ENCODE measurements at places on chromosomes 5 and 9.

GRCh38 chr5:146540414-146540813 lies 24.4 kb upstream of the GPR151 start:
- no peak for DNase-seq

GRCh38 chr9:79939819-79940218 lies 368.1 kb downstream of the TLE4 start:
- DNase-seq = no peak

- no peak for DNase-seq
Measured at GRCh38 chr9:101130054-101130453, 101.5 kb downstream of the PLPPR1 start.

- DNase-seq = no peak
Measured at GRCh38 chr5:73204332-73204731, 31.3 kb downstream of the TMEM174 start.

DNA sequence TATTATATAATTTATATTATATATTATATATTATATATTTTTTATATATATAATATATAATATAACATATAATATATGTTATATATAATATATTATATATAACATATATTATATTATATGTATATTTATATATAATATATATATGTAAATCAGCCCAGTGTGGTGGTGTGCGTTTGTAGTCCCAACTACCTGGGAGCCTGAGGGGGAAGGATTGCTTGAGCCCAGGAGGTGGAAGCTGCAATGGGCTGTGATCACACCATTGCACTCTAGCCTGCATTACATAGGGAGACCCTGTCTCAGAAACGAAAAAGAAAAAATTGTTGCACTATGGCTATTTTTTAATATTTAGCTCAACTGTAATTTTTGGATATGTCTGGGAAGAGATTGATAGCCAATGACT lies 52.4 kb downstream of the NSD1 start:
- DNase-seq = no peak

DNA sequence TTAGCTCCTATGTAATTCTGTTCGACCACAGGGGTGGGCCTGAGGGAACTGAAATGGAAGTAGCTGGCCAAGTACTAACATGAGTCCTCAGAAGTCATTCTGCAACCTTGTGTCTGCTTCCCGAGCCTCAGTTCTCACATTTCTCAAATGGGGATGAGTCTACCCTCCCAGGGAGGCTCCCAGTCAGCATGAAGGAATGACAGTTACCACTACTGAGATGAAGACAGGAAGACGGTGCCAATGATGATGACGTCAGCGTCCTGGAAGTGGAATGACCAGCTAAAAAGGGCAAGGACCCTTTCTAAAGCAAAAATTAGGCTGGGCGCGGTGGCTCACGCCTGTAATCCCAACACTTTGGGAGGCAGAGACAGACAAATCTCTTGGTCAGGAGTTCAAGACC lies 6.8 kb downstream of the PIP5KL1 start:
- DNase-seq = no peak

GRCh38 chr9:75960551-75960950 lies 70.1 kb downstream of the PCSK5 start:
- no peak for DNase-seq

- DNase-seq = no peak
Measured at GRCh38 chr5:102835717-102836116, 80.6 kb downstream of the PAM start.

GRCh38 chr5:122693963-122694362 lies 80.9 kb upstream of the SNX2 start:
- DNase-seq = no peak

DNA sequence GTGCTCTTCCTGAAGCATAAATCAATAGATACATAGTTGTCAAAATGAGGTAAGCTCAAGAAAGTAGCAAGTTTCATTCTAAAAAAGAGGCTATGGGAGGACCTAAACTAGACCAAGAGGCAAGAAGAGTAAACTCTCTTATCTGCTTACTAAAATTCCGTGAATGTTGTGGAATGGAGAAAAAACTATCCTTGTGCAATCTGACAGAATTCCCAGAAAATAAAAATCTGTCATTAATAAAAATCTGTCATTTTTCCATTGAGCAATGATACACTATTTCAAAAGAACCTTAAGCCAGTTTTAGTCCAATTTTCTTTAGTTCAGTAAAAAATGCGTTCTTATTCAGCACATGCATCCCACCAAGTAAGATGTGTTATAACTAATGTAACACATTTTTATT lies 15.9 kb upstream of the FANCC start:
- no peak for DNase-seq

DNA sequence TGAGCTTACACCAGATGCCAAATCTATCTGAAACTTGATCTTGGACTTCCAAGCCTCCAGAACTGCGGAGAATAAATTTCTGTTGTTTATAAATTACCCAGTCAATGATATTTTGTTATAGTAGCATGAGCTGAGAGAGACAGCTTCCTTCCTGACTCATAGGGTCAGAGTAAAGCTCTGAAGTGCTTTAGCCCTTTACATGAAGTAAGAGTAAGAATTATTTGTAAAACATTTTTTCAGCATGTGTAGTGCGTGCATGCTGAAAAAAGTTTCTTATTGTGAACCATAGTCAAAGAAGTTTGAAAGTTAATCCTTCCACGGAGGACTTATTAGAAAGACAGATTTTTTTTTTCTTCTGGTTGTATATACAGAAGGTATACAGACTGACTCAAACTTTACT lies 172.4 kb downstream of the DMRT2 start:
- no peak for DNase-seq

DNA sequence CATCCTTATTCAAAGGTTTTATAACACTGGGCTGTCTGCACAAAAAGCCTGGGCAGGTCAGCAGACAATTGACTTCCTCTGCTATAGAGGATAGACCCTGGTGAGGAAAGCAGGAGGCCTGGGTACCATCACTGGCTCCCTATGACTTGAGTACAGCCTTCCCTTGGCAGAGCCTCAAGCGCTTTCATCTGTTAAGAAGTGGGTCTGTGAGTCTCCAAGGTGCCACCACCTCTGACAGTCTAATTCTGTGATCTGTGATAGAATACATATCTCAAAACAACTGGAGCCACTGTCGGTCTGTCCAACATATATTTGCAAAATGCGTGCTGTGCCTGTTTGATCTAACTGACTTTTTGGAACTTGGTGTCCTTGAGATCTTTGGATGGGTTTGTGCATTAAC lies 52.2 kb downstream of the C9orf152 start:
- DNase-seq = no peak

- no peak for DNase-seq
Measured at GRCh38 chr5:119406551-119407110, 45.7 kb upstream of the HSD17B4 start.

- DNase-seq = no peak
Measured at GRCh38 chr5:65825408-65826328, 100.7 kb upstream of the ERBIN start.

DNA sequence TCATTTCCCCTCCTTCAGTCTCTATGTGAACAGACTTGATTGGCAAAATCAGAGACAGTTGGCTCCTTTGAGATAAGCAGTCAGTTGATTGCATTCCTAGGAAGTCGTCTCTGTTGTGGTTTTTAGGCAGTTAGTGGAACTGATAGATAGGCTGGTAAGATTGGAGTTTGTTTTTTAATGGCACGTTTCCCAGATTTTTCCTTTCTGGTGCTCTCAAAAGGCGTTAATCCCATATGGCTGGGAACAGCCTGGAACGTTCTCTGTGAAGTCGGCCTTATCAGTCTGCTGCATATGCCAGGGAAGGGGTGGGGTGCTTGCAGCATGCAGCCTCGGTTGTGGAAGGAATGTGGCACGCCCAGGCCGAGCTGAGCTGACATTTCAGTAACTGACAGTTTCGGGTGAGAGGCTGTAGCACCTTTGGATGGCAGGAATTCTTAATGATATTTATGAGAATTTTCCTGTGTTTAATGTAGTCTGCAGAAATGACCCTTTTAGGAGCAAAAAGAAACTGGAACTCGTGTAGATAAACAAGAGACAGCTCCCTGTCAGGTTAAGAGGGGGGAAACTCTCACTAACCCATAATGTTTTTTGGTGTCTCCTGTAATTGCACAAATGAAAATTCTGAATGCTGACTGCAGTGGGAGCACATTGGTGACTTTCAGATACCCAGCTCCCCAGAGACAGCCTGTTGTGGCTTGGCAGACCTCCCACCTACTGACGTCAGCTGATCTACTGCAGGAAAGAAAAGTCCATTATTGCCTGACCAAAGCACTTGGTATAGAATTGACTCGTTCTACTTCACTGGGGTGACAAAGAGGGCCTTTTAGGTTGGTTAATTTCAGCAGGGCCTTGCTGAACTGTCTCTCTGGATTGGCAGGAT lies 6.3 kb downstream of the SPTAN1 start:
- peak; percentile 26 for DNase-seq

- no peak for DNase-seq
Measured at GRCh38 chr5:85453026-85453349, 1068.3 kb upstream of the EDIL3 start.

DNA sequence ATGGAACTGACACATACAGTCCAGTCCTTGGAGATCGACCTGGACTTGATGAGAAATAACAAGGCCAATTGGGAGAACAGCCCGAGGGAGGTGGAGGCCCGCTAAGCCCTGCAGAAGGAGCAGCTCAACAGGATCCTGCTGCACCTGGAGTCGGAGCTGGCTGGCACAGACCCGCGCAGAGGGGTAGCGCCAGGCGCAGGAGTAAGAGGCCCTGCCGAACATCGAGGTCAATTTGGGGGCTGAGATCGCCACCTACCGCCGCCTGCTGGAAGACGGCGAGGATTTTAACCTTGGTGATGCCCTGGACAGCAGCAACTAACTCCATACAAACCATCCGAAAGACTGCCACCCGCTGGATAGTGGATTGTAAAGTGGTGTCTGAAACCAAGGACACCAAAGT lies 1610.1 kb upstream of the ACO1 start:
- DNase-seq = no peak

Measured in activated CD8-positive, alpha-beta memory T cell treated with anti-CD3 and anti-CD28 coated beads for 1 hour (primary cell).